ENCODE measurements at places on chromosomes 1 and 21.

GRCh38 chr1:55064071-55064581 is 24.8 kb downstream of the PCSK9 start:
- DNase-seq: no peak

GRCh38 chr21:35850029-35850428 is 210.3 kb downstream of the SETD4 start:
- no peak for DNase-seq

GRCh38 chr1:42141978-42142377 is 11.2 kb upstream of the GUCA2B start:
- no peak for DNase-seq

DNA sequence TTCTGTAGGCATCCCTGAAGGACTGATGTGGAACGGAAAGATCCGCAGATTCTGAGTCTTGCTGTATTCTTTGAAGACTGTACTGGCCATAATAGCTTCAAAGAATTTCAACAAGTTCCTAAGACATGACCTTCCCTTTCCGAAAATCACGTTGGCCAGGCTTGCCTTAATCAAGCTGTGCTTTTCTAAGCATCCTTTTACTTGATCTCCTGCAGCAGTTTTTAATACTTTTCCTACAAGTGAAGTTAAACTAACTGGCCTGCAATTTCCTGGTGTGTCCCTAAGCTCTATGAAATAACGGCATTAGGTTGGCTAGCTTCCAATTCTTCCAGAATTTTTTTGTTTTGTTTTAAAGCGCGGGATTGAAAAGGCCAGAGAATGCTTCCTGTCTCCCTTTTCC is 40.3 kb downstream of the SPAG17 start:
- DNase-seq: no peak

DNA sequence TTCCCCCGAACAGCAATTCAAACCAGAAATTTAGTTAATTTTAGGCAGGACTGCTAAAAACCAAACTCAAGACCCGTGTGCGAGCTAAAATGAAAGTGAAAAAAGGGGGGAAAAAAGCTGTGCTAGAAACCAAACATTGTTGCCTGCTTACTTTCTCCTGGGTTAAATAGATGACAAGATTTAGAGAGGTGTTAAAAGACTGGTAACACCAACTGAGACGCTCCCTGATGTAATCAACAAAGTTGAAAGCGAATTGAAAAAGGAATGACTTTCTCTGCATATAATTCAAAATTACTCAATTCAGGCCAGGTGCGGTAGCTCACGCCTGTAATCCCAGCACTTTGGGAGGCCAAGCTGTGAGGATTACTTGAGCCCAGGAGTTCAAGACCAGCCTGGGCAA is 6.8 kb downstream of the CDCA8 start:
- DNase-seq: no peak

DNA sequence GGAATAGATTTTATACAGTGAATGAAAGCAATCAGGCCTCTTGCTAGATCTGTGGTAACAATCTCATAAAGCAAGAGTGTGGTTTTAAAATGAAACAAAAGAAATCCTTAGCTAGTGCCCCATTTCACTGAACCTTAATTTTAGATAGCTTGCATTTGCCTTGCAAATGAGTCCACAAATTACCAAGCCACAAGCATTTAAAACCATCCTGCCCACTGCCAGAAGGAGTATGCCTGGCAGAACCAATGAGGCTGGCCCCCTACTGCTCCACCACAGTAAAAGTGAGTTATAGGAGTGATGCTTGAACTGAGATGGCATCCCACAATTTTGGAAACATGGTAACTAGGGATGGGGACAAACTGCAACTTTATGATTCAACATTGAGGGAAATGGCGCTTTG is 206.4 kb upstream of the LMO4 start:
- no peak for DNase-seq

- no peak for DNase-seq
These were observed 131.5 kb downstream of the CNIH3 start for GRCh38 chr1:224747578-224747977.

GRCh38 chr1:223137455-223138085 is 5.5 kb downstream of the TLR5 start:
- peak; percentile 8 for DNase-seq

- no peak for DNase-seq
These were observed 36.5 kb downstream of the SERBP1 start for GRCh38 chr1:67393737-67394136.

GRCh38 chr21:41573902-41574690 is 66.1 kb upstream of the TMPRSS2 start:
- no peak for DNase-seq

DNA sequence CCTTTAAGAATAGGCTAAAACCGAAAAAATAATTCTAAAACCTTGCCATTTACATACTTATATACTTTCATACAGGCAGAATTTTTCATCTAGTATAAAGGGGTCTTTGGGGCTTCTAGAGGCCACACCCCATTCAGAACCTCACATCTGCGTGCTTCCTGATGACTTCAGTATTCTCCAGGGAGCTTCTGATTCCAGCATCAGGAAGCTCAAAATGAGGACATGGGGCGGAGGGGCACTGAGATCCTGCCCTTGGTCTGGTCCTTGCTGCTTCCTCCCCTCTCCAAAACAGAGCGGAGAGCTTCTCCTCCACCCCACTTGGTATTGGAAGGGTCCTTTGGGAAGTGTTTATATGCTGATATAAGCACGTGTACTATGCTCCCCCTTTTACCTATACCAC is 13.8 kb downstream of the PAX7 start:
- DNase-seq: no peak

DNA sequence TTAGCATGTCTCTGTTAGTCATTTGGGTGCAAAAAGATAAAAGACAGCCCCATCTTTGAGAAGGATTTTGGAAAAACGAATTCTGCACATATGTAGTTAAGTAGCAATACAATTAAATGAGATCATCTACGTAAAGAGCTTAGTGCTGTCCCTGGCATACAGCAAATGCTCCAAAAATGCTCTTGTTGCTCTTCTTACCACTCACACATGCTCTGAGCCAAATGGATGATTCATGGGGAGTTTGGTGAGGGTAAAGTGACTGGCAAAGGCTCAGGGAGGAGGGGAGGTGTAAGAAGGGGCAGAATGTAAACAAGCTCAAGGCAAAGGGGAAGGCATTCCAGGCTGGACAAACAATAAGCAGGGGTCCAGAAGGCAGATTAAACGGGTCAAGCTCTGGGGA is 191.9 kb downstream of the AK5 start:
- DNase-seq: peak; percentile 66

DNA sequence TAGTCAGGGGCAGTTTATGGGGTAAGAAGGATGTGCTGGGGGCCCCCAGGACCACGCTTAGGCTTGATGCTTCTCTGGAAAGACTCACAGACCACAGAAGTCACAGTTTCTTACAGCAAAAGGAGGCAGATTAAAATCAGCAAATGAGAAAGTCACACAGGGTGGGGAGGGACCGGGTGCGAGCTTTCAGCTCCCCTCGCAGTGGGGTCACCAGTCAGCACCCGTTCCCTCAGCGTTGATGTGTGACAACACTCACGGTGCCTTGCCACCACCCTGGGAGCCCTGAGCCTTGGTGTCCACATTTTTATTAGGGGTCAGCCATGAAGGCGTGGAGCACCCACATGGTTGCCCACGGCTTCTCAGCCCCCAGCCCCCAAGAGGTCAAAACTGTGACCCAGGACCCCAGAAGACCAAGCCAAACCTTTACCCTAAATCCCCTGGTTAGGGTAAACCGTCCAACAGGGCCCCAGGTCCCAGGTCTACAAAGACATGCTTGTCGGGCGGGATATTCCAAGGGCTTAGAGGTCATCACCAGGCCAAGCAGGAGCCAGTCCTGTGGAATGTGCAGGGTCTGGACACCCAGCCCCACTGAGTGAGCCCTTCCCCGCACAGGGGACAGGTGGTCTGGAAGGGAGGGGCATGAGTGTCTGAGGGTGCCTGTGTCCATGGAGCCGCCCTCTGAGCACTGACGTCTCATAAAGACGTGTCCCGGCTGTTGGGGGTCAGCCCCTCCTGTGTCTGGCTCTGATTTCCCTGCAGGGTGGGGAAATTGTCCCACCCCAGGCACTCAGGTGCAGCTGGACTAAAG is 64.5 kb upstream of the ABCG1 start:
- no peak for DNase-seq

- no peak for DNase-seq
These were observed 67.2 kb upstream of the RUNX3 start for GRCh38 chr1:24996983-24997893.

DNA sequence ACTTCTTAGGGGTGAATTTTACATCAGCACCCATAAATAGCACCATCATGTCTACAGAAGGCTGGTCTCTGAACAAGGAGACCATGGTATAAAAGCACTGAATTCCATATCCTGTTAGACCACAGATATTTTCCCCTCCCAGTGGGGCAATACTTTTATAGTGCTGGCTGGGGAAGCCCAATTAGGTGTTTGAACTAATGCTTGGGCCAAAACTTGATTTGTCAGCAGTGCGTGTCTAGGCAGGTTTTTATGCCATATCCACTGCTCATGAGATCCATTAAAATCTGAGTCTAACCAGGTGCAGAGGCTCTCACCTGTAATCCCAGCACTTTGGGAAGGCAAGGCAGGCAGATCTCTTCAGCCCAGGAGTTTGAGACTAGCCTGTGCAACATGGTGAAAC is 623.0 kb downstream of the NPHP4 start:
- no peak for DNase-seq

DNA sequence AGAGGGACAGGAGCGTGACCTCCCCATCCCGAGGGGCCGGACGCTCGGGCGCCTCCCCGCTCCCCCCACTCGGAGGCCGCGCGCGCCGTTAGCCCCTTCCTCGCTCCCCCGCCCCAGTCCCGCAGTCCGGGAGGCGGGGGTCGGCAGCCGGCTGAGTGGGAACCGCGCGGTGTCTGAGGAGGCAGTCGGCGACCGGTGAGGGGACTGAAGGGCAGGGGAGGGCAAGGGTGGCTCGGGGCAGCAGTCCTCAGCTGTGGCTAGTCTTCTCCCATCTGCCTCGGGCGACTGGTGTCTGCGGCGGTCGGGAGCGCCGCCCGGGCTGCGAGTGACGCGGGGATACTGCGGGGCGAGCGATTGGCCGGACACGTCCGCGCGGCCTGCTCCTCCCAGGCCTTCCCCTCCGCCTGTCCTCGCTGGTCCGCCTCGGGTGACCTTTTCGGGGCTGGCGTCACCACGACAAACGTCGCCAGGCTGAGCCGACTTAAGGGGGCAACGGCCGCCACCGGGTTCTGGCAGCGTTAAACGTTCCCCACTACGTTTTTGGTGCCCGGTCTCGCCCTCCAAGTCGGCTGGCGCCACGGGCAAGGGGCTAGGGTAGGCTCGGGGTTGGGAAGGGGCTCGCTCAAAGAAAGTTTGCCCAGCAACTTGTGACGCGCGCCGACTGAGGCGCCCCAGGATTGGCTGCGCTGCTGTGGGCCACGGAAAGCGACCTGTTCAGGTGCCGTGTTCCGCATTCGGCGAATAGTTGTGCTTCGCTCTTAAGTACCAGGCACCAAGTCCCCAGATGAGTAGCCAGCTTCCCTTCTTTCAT is 538 bp downstream of the ZNF672 start:
- peak; percentile 68 for DNase-seq

DNA sequence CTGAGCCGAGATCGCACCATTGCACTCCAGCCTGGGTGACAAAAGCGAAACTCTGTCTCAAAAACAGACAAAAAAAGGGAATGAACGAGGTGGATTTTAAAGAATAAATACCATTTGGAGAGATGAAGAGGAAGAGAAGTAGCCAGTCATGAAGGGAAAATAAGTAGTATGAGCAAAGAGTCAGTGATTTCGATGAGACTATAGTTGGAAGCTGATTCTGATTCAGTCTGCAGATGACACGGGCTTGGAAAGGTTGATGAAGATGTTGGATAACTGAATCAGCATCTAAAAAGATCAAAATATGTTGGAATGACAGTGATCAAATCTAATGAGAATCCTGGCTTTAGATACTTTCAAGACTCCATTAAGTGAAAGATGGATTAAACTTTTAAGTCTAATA is 23.8 kb downstream of the MACF1 start:
- no peak for DNase-seq

DNA sequence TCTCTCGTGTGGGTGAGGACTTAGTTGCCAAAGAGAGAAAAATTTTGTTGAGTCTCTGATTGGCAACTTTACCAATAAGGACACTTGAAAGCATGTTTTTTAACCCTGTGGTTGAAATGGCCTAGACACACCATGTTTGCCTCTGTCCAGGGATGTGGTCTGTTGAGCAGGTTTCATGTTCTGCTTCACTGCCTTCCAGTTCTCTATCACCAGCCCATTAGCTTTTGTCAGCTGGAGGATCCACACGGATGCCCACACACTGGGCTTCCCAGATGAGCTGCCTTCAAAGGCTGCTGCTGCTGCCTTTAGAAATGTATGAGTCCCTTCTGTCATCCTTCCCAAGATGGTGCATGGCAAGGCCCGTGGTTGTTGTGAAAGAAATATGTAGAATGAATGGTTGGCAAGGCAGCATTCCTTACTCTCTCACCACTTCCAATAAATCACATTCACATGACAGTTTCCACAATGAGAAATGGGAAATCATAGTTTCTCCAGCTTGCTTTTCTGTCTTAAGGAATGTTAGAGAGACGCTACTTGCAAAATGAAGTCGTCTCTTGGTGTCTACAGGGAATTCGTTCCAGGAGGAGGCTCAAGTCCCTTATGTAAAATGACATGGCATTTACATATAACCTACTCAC is 108.2 kb upstream of the SLC35F3 start:
- no peak for DNase-seq

All from epithelial cell of prostate (primary cell).